ENCODE measurements at places on chromosomes 3 and 15.

DNA sequence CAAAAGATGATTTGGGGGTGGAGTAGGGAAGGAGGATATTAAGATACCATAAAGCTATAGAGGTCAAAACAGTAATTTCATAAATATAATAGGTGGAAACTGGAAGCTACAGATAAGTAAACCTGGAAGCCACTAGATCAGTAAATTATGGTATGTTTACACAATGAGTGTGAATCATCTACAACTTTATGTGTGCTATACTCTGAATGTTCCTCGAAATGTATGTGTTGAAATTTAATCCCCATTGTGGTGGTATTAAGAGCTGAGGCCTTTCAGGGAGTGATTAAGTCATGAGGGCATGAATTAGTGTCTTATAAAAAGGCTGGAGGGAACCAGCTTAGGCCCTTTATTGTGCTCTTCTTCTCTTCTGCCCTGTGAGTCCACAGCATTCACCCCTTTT lies 25.2 kb downstream of the EOMES start:
- peak; percentile 41 for DNase-seq

- DNase-seq: peak; percentile 40
Measured at GRCh38 chr3:38738630-38739395, 77.2 kb downstream of the SCN10A start.

GRCh38 chr3:151067158-151067557 lies 18.3 kb upstream of the MED12L start:
- DNase-seq: no peak

DNA sequence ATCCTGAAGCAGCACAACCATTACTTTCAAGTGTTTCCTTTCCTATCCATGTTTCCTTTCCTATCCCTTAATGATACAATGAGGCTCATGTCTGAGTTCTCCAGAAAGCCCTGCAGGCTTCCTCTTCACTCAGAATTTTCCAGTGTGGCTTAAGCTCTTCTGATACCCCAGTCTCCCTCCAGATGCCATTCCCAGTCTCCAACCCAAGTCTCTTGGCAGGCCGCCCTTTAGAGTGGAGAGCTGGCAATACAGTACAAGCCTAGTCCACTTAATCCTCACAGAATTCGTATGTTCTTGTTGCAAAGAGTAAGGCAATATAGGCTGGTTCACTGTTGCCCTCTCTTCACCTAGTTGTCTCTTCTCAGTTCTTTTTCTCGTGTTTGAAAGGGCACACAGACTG lies 503.9 kb upstream of the MDFIC2 start:
- no peak for DNase-seq

- no peak for DNase-seq
Measured at GRCh38 chr3:109874896-109875708, 537.8 kb upstream of the DPPA4 start.

DNA sequence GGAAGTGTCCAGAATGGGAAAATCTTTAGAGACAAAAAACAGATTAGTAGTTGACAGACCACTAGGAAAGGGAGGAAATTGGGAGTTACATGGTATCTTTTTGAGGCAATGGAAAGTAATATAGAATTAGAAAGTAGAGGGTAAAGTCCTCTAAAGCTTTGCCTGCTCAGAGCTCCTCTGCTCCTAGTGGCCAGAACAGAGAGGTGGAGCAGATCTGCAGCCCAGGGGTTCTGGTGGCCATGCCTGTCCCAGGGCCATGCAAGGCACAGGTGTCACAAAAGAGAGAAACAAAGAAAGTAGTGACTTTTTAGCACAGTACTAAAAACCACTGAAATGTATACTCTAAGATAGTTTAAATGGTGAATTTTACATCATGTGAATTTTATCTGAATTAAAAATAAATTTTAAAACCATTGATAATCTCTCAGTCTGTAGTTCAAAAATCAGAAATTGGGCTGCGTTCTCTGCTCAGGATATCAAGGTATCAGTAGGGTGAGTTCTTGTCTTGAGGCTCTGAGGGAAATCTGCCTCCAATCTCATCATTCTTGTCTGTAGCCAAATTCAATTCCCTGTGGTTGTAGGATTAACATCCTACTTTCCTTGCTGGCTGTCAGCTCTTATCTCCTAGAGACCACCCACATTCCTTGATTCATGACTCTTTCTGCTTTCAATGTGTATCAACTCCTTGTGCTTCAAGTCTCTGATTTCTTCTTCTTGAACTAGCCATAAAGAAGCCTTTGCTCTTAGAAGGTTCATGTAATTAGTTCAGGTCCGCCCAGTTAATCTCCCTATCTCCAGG lies 23.6 kb downstream of the PYGO1 start:
- no peak for DNase-seq

DNA sequence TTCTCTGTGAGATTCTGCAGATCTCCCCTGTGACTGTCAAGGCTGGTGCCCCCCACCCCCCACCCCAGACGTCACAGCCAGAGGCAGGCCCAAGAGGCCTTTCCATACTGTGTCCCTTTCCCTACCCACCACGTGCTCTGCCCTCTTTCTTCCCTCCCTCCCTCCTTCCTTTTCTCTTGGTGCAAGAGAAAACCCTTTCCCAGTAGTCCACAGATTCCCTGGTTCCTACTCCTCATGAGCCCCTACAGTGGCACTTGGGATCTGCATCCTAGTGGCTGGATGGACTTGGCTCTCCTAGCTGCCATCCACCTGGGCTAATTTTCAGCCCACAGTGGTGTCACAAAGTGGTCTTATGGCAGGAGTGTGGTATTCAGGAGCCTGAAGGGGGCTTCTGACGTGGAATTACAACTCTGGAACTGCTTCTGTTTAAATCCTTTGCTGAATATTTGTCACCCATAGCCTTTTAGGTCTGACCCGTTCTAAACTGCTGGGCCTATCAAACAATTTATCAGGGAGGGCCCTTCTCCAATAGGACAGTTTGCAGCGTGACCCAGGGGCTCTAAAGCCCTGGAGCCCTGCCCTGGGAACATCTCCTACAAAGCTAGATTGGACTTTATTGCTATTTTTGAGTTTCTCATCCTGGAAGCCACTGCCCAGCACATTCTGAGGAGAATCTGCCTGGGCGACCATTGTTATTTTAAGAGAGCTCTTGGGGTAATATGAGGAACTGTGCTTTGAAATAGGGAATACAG lies 35.3 kb downstream of the KLF13 start:
- no peak for DNase-seq

DNA sequence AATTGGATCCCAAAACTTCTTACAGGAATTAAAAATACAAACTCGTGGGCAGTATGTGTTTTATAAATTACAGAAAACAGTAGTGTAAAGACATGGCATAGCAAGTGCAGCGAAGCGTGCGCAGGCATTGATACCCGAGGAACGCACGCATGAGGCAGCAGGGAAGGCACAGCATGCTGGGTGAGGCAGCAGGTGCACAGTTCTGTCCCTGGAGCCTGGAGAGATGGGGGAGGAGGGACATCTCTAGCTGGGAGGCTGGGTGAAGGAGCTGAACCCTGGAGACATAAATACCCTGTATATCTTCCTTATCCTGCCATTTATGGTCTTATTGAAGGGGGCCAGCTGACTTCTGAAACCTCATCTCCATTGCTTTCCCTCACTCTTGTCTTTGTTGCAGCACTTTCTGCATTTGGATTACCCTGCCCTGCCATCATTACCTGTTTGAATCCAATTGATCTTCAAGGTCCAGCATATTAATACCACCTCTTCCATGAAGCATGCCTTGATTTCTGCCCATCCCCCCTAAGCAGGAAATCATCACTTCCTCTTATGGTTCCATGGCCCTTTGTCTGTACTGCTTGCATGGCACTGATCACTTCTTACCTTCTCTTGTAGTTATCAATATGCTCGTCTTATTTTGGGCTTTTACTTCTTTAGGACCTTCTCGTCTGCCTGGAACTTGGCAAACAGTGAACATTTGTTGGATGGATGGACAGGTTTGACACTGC lies 20.5 kb downstream of the LPP start:
- no peak for DNase-seq

DNA sequence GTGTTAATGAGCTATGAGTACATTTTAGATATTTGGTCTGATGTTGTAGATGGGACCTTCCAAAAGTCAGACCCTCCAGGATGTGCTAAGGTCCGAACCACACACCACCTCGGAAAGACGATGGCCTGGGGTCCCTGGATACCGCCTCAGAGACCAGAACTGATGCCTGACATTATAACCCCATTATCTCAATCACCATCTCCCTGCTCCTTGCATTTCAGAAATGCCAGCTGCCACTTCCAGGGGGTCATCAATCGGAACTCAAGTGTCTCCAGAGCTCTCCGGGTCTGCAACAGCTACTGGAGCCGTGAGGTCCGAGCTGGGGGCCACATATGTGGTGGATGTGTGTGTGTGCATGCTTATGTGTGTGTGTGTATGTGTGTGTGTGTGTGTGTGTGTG lies 7.9 kb downstream of the DUOX1 start:
- DNase-seq: no peak

DNA sequence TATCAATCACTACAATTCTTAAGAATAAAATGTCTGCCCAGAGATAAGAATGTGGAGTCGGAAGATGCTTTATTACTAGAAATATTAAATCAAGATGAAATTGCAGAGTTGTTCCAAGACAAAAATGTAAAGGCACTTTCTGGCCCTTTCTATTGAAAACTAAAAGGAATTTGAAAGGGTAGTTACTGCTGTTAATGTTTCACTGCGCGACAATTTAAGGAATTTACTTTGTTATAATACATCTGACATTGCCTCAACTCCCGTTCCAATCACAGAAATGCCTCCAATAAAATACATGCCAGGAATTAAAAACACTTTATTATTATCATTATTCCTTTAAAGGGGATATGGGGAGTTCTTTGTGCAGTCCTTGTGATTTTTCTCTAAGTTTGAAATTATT lies 26.4 kb downstream of the RSL24D1 start:
- peak; percentile 8 for DNase-seq

DNA sequence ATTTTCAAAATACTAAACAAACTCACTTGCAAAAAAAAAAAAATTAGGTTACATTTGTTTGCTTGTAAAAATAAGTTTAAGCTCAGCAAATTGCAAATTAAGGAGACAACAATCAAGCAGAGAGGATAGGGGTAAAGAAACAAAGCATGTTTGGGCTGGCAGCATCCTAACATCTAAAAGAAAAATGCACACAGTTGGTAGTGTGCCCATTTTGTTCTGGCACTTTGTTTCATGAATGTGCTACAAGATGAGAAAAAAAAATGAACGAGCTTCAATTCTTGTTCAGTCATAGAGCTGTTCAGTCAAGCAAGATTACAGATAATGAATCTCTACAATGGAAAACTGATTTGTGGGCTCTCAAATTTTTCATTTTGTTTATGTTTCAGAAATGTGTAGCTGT lies 17.7 kb upstream of the ZBBX start:
- no peak for DNase-seq

- peak; percentile 52 for DNase-seq
Measured at GRCh38 chr3:69161587-69162307, 39.4 kb upstream of the LMOD3 start.

GRCh38 chr3:116140100-116140689 lies 305.1 kb downstream of the LSAMP start:
- peak; percentile 48 for DNase-seq

DNA sequence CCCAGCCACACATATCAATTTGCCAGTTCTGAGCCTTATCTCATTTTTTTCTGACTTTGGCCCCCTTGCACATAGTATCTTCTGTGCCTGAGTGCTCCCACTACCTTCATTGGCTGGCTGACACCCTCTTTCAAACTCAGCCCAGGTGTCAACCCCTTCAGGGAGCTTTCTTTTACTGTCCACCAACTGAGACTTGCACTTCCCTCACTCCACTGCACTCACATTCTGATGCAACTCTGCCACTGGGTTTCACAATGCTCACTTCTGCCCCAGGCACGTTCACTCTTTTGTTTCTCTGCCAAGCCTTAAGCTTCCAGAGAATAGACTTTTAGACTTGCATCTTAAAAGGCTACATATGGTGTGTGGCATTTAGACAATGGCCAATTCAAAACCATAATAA lies 101.5 kb upstream of the CBLB start:
- DNase-seq: peak; percentile 80

- DNase-seq: no peak
Measured at GRCh38 chr3:32556332-32556731, 14.3 kb downstream of the DYNC1LI1 start.

DNA sequence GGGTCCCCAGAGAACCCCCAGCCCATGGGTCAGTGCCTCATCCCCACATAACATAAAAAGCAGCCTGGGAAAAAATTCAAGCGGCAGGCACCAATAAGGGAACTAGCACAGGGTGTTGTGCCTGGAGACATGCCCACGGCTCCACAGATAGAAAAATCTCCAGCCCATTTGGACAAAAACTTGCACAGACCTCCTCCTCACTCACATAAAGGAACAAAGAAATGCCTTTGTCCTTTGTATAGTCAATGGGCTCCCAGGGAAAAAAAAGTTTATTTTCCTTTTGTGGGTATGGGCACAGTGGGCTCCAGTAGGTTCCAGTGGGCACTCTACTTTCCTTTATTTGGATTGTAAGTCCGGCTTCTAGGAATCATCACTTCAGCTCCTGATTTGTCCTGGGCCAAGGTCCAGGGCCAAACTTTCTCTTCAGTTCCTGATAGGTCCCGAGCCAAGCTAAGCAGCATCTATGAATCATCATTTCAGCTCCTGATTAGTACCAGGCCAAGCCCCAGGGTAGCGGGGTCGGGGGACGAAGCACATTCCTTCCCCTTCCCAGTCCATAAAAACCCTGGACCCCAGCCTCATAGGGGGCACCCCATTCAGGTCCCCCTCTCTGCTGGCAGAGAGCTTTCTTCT lies 1.6 kb upstream of the DNAH12 start:
- DNase-seq: no peak

GRCh38 chr3:156207802-156208685 lies 87.7 kb downstream of the KCNAB1 start:
- DNase-seq: peak; percentile 1

DNA sequence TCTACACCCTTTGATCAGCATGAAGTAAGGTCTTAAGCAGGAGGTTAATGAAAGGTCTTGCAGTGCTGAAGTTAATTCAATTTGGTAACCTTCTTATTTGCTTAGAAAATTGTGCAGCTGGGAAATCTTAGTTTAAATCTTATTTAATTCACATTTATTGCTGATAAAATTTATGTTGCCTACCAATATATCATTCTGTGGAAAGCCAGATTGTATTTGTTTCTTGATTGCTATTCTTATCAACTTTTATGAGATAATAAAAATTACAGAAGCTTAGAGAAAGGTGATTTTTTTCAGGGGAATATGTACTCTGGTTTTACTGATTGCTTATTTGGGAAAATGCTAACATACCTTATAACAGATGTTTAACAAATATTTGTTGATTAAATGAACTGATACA lies 64.0 kb upstream of the PAQR5 start:
- no peak for DNase-seq

DNA sequence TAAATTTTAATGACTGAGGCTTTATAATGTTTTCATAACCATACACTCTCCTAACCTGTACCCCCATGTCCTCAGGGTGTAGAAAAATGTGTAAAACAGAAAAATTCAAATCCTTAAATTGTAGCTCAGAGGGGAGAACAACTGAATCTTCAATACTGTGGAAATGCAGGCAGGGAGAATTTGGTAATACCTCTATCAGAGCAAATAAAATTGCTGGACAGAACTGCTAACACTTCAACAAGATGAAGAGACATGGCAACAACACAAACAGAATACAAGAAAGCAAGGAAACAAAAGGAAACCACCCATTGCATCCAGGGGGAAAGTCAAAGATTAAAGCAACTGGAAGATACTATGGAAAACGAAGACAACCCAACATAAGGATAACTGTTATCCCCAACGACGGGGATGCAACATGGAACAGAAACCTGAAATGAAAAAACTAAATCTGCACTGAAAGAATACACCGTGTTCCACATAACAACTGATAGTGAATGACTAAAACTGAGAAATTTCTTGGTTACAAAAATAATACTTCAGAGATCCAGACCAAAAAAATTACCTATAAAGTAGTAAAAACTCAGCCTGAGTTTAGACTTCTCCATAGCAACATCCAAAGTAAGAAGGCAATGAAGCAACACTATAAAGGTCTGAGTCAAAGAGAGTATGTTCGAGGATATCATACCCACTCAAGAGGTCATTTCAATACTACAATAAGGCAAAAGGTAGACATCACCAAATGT lies 48.5 kb downstream of the HACD2 start:
- no peak for DNase-seq
